Right atrium auricular region (tissue), 2 donors: ENCODE measurements at places on chromosomes 16 and 17. TPM values are rescaled to one million over a fixed set of nuclear protein-coding genes. Genes with fewer than 3 reads are reported as not detected.

DNA sequence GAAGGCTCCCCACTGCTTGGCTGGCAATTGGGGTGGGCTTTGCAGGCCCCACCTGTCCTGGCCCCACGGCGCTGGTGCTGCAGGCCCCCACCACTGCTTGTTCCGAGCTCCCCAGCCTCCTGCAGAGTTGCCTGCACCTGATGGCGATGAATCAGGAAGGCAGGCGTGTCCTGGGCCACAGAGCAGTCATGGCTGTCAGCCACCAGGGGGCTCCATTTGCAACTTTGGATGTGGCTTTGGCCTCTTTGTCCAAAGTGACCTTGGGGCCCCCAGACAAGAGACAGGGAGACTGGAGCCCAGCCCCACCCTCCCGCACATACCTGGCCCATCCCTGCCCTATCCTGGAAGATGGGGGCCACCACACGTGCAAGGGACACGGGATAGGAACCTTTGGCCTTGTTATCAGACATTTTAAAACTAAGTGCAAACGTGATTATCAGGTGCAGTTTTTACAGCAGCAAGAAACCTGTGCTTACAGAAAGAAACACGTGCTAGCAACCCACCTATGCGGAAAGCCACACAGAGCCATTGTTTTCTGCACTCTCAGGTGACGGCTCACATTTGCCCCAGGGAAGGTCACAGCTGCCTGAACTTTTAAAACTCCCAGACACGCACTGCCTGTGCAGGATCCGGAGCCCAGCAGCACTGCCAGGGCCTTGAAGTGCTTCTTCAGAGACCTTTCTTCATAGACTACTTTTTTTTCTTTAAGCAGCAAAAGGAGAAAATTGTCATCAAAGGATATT, at the start of gene DNASE1:
TSS of gene DNASE1 (plus strand) at position 443 of the 743 bp plus-strand sequence. CDS start 683 bp downstream, outside the sequence.
- DNase-seq, result no peak

Gene IRX3
- 21.6 TPM for total RNA-seq

DNA sequence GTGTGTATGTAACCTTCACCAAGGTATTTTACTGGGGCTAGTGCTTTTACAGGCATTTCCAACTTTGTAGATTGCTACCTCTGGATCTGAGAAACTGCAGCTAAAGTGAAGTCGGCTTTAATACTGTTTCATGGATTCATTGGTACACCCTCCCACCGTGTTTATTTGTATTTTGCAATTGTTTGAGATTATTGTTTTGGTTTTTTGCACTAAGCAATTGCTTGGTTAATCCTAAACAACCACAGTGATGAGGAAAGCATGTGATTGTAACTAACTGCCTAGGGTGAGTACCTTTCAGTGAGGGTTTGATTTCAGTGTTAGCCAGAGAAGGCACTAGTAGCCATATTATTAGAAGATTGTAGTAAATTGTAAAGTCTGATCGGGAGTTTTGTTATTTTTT, 3.3 kb downstream of the LUC7L3 start:
- no peak for DNase-seq

DNA sequence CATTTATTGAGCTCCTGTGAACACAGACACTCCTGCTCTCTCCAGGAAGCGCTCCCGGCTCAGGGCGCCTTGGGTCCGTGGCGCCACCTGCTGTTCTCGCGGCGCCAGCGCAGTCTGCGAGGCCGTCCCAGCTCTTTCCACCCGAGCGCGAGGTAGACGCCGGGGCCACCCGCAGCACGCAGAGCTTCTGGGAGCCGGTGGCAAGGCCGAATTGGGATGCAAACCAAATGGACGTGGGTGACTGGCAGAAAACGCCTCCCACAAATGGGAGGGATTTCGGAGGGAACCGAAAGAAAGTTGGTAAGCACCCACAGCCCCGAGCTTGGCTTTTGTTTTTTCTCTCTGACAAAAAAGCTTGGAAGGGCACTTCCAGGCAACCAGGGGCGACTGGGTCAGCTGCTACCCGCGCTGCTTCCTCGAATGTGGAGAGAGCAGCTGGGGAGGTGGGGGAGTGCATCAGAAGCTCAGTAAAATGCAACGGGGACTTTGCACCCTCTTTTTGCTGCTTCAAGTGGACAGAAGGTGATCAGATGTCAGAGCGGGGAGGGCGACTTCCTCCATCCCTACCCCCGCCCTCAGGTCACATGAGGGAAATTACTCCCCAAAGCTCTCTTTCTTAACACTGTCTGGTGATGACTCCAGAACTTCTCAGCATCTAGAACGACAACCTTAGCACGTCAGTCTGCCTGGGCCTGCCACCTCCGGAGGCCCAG, 13.5 kb upstream of the N4BP1 start:
- DNase-seq, result peak; percentile 86

- no peak for DNase-seq
Observed at GRCh38 chr16:12769525-12769924, 34.2 kb downstream of the CPPED1 start.

Gene ABCC12
- not detected for total RNA-seq

DNA sequence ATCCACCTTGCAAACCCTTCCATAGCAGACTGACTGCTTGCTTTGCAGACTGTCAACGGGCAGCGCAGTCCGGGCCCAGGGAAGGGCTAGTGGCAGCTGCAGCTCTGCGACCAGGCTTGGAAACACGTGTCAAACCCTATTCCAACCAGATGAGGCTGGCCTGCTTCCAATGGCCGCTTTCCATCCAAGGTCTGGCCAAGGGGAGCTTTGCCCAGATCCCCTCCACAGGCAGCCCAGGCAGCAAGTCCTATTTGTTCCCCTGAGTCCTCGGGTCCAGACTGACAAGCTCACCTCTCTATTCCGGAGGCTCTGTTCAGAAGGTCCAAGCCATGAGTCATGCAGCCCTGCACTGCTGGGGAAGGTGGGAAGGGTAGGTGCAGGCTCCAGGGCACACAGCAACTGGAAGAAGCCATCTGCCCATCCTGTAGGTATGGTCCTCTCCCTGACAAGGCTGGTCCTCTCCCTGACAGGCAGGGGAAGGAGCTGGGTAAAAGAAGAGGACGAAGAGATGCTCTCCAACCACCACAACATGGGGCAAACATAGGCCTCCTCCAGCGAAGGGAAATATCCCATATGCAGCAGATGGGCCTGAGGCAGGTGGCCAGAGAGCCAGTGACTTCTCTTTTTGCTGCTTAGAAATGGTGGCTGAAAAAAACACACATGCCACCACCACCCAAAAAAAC, 22.6 kb upstream of the AXIN2 start:
- DNase-seq, result no peak

DNA sequence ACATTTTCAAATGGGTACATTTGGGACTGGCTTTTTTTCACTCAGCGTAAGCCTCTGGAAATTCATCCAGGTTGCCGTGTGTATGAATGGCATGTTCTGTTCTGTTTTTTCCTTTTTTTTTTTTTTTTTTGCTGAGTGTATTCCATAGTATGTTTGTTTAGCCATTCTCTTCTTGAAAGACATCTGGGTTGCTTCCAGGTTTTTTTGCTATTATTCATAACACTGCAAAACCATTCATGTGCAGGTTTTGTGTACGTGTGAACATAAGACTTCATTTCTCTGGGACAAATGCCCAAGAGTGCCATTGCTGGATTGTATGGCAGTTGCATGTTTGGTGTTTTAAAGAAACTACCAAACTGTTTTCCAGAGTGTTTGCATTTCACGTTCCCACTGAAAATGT, 335.9 kb upstream of the TNRC6C start:
- no peak for DNase-seq

Gene KCNJ18
- total RNA-seq, result not detected

GRCh38 chr17:53472586-53472985, 350.1 kb upstream of the KIF2B start:
- no peak for DNase-seq

Gene ABR
- total RNA-seq, result 94.9 TPM

Gene TBC1D3C
- not detected for total RNA-seq

DNA sequence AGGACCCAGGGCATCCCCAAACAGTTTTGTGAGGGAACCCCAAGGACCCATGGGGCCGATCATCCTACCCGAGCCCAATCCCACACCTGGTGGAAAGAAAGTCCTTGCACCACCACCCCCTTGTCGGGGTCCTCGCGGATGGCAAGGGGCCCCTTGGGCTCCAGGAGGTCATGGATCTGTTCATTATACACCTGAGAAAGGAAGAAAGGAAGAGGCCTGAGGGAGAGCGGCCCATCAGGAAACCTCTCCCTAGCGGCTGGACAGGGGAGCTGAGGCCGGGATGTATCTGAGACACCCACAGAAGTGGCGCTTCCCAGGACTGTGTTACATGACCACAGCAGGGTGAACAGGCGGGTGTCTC, 12.8 kb downstream of the KIF18B start:
- no peak for DNase-seq

DNA sequence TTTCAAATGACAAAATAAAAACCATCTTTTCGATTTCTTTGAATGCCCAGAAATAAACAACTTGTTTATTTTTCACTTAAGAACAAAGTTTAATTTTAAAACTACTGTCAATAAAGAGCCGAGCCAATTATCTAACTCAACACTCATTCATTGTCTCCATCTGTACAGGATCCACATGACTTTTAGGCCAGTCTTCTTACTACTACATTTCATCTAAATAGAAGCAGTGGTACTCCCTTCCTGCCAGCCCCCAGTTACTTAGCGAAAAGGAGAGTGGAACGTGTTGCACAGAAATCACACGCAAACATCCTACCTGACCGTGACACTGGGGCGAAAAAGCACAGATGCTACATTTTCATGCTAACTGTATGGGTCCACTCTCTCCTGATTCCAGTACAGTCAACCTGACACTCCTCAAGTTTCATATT, 1.2 kb downstream of the GNA13 start:
- DNase-seq, result no peak

DNA sequence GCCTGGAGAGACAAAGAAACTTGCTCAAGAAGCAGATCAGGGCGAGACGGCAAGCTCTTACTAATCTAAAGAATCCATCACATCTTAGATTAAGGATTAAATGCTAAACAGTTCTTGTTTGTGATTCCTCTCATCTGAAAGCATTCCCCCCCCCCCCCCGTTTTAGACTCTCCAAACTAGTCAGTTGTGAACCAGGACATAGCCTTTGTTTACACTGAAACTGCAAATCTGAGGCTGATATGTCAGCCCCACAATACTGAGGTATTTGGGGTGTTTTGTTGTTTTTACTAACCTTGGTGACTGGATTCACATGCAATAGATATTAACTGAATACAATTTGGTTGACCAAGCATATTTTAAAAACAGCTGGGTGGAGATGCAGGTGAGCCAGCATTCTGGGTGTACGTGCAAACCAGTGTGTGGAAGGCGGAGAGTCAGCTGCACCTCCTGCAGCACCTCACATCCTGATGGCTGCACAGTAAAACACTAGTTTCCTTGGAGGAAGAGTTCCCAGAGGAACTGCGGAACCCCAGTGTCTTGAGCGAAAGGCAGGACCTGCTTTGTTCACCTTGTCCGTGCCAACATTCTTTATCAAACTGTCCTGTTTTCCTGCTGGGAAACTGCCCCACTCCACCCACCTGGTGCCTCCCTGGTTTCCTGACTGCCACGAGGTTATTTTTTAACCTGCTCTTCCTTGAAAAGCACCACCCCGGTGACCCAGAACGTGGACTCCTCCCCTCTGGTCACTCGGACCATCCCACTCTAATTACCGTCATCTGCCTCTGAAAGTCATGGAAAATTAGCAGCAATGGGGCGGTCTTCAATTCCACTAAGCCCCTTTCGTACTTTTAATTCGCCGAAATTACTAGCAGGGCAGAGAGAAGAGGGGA, 1.2 kb upstream of the YPEL2 start:
- peak; percentile 77 for DNase-seq

Gene FSCN2
- total RNA-seq, result 0.74 TPM

- no peak for DNase-seq
Observed at GRCh38 chr16:80723091-80723490, 81.3 kb downstream of the CDYL2 start.

DNA sequence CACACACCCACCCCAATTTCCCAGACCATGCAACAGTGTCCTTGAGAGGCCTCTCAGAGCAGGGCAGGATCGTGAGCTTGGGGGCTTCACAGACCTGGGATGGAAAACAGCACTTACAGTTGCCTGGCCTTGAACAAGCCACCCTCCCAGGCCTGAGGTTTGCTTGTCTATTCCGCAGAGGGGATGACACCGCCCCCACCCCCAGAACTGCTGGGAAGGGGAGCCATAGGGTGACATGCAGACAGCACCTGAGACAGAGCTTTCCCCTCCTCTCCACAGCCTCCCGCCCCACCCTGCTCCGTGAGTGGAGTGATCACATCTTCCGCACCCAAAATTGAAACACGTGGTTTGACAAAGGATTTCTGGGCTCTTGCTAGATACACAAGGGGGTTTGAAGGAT, 131.5 kb upstream of the TNRC6C start:
- no peak for DNase-seq

GRCh38 chr17:35245196-35245486, 2.3 kb downstream of the SLFN5 start:
- DNase-seq, result no peak

- DNase-seq, result no peak
Observed at GRCh38 chr17:45929344-45929743, 35.0 kb downstream of the MAPT start.

DNA sequence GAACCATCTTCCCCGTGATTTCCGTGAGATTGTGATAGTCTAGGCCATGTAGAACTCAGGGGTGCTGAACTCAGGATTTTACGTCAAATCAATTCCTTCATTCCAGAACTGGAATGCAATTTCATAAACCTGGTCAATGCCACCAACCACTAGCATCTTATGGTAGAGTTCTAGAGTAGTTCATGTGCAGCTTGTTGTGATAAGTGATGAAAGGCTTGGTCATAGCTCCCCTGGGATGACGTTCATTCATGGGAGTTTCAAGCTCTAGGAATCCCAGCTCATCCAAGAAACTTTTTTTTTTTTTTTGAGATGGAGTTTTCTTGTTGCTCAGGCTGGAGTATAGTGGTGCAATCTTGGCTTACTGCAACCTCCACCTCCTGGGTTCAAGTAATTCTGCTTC, 3.7 kb upstream of the DPEP2 start:
- DNase-seq, result no peak

Gene PRKCB
- 0.93 TPM for total RNA-seq

GRCh38 chr17:19398301-19399181, 11.6 kb upstream of the MFAP4 start:
- DNase-seq, result peak; percentile 84

Gene ACSM5
- 1.7 TPM for total RNA-seq

GRCh38 chr16:85428168-85428898, 184.8 kb upstream of the GSE1 start:
- no peak for DNase-seq

DNA sequence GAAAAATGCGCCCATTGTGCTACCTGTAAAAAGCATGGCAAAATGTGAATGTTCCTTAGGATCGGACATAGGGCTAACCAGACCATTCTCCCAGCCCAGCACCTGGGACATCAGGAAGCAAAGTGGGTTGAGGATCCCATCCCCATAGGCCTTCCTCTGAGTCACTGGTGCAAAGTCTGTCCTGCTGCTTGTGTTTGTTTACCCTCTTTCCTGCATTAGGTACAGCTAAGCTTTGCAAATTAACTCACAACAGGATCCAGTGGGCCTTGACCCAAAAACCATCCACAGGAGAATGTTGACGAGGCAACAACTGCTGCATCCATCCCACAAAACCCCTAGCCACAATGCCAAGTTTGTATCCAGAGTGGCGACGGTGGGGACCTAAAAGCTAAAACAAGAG, 106.2 kb downstream of the GRIN2A start:
- DNase-seq, result no peak

Gene KRTAP3-2
- not detected for total RNA-seq
